RPMI7951 (cell line): ENCODE measurements at places on chromosomes 7 and 10. TPM values are rescaled to one million over a fixed set of nuclear protein-coding genes. Genes with fewer than 3 reads are reported as not detected.

The GDF2 gene
- not detected in 2 replicates for total RNA-seq

DNA sequence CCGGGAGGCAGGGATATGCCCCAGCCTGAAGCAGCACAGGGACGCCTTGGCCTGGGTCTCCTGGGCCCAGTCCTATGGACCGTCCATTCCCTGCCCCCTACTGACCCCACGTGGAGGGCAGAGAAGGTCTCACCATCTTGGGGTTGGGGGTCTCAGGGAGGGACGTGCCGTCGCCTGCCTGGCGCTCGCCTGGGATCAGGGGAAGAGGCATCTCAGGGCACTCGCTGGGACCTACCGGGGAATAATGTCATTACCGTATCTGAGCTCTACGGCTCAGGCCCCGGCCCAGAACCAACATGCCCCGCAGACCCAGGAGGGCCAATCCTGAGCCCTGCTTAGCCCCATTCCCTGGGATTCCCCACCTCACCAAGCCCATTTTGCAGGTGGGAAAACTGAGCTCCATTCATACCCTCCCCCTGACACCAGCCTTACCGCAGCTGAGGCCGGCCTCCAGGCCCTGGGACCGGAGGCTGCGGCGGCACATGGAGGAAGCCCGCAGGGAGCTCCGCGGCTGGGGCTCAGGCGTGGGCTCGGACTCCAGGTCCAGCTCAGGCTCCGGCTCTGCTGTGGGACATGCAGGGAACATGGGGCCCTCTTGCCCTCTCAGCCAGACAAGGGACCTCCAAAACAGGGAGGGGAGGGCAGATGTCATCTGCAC lies 40.7 kb downstream of the GRID2IP start:
- DNase-seq, result no peak

The OR2A7 gene
- total RNA-seq, result 0.24 TPM in 1 of 2 replicates, not detected in the other

The ZSWIM8 gene
- 18.3 and 21.6 TPM in 2 replicates for total RNA-seq

DNA sequence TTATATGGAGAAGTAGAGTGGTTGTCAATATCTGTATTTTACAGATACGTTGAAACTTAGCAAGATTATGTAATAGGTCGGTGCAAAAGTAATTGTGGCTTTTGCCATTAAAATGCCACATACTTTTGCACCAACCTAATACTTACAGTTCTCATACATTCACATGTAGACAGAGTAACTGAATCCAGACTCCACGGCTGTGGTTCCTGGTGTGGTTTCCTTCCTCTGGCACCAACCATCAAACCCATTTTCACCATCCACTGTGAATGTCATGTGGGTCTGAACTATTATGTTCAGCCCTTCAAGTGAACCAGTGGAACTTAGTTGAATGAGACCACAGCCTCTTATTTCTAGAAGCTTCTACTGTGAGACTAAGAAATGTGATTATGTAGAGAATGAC lies 31.5 kb upstream of the SLIT1 start:
- no peak for DNase-seq

The SUPV3L1 gene
- total RNA-seq, result 15.3 and 17.5 TPM in 2 replicates

- no peak for DNase-seq
Measured at GRCh38 chr7:51249187-51249945, 67.2 kb downstream of the COBL start.

- DNase-seq, result peak; percentile 93
Measured at GRCh38 chr7:2638224-2638991, 6.6 kb downstream of the TTYH3 start.

DNA sequence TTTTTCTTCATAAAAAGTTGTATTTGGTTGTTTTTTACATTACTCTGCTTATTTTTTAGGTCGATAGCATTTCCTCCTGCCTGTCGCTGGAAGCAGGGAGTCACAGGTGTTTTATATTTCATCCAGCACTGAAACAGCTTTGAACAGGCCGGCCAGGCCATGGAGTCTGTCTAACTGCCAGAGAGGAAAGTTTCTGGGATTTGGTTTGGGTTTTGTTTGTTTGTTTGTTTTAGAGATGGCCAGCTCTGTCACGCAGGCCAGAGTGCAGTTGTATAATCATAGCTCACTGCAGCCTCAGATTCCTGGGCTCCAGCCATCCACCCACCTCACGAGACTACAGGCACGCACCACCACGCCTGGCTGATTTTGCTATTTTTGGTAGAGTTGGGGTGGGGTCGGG lies 23.4 kb downstream of the PROSER2 start:
- no peak for DNase-seq

GRCh38 chr7:121178869-121179497 lies 149.8 kb upstream of the WNT16 start:
- DNase-seq, result no peak

GRCh38 chr7:142320883-142321282 lies 63.0 kb upstream of the PRSS58 start:
- DNase-seq, result no peak

- no peak for DNase-seq
Measured at GRCh38 chr10:68784476-68784875, 42.9 kb upstream of the STOX1 start.

DNA sequence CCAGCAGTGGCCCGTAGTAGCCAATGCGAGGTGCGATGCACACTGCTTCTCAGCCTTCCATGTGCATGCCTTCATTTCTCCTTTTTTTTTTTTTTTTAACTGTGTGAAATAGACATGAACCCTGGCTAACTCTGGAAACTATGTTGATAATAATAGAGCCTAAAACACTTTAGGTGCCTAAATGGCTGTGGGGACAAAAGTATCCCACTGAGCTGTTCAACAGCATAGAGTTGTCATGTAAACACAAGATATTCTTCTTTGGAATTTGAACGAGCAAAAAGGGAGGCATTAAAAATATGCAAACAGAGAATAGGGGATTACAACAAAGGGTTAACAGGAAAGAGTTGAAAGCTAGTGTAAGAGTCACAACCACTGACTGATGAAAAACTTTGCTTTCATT lies 162.1 kb upstream of the NOBOX start:
- no peak for DNase-seq

- DNase-seq, result no peak
Measured at GRCh38 chr7:157981778-157982177, 605.8 kb downstream of the PTPRN2 start.

DNA sequence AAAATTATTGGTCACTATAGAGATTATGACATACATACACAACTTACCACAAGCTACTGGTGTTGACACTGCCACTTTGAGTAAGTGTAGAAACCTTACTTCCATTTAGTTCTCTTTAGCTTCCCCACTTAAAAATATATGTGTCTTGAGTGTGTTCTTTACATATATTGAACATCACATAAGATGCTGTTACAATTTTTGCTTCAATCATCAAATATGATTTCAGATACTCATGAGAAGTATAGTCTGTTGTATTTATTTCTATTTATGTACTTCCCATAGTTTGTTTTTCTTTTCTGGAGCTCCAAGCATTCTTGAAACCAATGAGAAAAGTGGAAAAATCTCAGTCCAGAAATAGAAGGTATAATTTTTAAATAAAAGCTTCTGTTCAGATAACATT lies 102.7 kb upstream of the SDK1 start:
- no peak for DNase-seq

DNA sequence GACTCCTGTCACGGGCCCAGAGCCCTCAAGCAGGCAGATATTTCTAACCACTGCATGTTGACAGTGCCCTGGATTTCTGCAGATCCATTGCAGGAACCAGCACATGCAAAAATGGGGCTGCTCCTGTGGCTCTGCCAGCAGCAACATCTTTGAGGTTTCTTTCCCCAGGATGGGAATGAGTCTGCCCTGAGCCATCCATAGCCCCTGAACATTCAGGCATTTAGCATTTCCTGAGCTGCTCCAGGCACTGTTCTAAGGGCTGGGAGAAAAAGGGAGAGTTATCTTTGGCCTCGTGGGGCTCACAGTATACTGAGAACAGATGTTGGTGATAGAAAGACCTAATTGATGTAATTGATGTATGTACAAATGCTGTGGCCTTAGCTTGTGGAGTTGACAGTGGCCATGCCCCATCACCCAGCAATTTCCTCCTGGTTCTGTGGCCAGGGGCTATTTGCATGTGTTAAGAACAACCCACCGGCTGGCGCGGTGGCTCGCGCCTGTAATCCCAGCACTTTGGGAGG lies 66.0 kb upstream of the LRRC4 start:
- DNase-seq, result no peak

The WNT8B gene
- total RNA-seq, result not detected in 2 replicates

GRCh38 chr7:41130086-41130485 lies 572.8 kb downstream of the INHBA start:
- no peak for DNase-seq

DNA sequence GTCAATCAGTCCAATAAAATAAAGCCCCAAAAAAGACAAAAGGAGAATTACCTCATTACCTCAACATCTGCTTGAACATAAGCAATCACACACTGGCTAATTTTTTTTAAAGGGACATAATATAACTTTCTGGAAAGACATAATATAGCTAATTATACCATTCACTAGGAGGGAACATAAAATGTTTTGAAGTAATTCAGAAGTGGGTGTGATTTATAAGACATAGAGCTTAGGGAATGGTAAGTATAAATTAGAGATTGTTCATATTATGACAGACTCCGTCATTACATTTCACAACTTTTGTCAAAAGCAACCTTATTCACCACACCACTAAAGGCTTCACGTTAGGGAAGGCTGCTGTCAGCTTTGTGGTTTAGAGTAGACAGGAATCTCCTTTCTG lies 3.8 kb downstream of the SHTN1 start:
- DNase-seq, result no peak

DNA sequence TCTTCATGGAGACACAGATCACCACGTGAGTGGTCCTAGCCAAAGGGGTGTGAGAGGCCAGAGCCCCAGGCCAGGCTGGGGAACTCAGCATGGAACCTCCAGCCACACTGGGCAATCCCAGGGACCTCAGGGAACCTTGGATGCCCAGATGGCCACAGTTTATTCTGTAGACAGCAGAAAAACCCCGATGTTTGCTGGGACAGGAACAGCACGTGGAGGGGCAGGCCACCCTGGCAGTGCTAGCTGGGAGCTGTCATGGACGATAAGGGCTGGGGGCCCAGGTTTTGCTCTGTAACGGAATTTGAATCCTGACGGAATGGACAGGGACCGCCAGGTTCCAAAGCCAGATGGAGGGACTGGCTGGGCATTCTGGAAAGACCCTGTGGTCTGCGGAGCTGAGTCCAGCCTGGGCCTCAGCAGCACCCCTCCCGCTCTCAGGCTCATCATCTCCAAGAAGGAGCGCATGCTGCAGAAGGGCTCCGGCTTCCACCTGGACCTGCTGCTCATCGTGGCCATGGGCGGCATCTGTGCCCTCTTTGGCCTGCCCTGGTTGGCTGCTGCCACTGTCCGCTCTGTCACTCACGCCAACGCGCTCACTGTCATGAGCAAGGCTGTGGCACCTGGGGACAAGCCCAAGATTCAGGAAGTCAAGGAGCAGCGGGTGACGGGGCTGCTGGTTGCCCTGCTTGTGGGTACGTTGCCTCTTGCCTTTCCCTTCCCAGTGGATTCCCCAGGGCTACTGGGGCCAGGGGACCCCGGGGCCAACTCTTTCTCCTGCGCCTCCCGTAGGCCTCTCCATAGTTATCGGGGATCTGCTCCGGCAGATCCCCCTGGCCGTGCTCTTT lies 5.6 kb downstream of the FASTK start:
- DNase-seq, result no peak

The PIK3CG gene
- 2.0 and 3.2 TPM in 2 replicates for total RNA-seq

DNA sequence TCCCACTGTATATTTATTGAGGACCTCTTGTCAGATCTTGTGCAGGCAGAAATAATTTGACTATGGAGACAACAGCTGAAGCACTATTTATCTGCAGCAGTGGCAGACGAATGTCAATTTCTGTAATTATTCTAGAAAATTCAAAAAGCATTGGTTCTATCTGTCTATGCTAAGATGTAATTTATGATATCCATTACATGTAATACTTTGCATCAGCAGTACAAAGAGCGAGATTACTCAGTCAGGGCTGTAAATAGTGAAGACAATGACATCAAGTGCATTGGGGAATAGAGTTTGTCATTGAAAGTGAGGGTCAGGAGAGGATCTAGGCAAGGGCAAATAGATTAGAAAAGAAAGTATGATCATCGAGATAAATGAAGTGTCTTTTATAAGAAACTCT lies 508.2 kb downstream of the ZWINT start:
- DNase-seq, result no peak

GRCh38 chr10:12984165-12984747 lies 17.3 kb downstream of the CCDC3 start:
- DNase-seq, result peak; percentile 32

DNA sequence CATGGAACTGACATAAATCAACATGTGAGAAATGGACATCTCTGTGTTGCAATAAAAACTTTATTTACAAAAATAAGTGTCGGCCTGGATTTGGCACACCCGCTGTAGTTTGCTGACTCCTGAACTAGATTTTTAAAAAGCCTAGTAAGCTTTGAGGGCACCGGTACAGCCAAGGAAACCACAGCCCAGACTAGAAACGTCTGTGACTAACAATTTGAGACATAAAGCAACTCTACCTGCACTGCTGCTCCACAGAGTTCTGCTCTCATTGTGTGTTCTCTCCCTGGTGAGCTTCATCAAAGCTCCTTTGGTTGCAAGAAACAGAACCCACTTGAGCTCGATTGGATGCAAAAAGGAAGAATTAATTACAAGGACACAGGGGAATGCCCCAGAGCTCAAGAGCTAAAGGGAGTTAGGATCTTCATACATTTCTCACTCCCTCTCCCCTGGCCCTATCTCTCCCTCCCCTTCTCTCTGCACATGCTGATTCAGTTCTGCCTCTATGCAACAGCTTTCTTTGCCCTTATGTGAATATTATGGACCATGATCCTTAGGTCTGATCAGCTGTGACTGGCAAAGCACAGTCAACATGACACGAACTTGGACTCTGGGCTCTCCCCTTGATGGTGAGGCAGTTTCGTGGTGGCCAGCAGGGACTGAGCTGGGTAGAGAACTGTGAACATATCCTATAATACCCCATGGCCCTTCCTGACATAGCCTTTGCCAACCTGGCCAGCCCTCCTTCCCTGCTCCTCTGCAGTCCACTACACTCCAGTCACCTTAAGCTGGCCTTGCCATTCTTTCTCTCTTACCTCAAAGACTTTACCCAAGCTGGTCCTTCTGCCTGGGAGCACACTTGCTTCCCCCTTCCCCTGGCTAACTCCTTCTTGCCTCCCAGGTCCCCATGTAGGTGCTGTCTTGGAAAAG lies 77.5 kb upstream of the YAE1 start:
- DNase-seq, result no peak

- peak; percentile 18 for DNase-seq
Measured at GRCh38 chr7:2299870-2300512, 14.2 kb downstream of the SNX8 start.

DNA sequence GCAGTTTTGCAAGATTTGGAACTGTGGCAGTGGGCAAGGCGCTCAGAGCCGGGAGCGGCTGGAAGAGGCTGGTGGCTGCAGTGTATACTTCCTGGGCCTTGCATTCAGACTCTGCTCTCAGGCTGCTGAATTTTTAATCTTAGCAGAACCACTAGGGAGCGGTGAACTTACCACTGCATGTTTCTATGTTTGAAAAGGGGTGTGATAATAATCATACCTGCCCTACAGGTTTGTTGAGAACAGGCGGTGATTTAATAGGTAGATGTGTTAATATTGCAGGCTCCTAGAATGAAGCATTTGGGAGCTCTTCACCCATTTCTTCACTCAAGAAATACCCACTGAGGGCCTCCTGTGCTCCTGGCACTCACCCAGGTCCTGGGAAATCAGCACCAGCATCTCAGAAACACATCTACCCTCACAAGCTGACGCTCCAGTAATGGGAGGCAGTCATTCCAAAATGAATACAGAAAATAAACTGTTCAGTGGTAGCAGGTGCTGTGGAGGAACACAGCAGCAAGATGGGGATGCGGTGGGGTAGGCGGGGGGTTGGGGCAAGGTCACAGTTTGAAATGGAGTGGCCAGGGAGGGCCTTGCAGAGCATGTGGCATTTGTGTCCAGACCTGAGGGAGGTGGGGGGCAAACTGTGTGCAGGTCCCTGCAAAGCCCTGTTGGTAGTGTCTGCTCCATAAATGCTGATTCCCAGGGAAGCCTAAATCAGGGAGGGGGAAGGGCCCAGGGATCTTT lies 41.0 kb downstream of the VWA2 start:
- no peak for DNase-seq
